ENCODE measurements at places on chromosomes 3 and 15. TPM values are rescaled to one million over a fixed set of nuclear protein-coding genes. Genes with fewer than 3 reads are reported as not detected.

GRCh38 chr3:157459706-157460105 is 23.1 kb downstream of the PTX3 start:
- no peak for DNase-seq

Gene EXD1
- not detected for total RNA-seq

DNA sequence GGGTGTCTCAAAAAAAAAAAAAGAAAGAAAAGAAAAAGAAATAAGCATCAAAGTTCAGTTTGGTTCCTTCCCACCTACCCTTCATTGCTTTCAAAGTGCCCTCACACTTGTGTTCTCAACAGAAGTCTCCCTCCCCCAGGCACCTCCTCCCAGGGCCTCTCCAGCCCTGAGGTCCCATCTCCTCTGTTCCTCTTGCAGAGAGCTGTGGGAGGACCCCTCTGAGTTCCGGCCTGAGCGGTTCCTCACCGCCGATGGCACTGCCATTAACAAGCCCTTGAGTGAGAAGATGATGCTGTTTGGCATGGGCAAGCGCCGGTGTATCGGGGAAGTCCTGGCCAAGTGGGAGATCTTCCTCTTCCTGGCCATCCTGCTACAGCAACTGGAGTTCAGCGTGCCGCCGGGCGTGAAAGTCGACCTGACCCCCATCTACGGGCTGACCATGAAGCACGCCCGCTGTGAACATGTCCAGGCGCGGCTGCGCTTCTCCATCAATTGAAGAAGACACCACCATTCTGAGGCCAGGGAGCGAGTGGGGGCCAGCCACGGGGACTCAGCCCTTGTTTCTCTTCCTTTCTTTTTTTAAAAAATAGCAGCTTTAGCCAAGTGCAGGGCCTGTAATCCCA is 6.1 kb downstream of the CYP1A2 start:
- no peak for DNase-seq

Gene HHLA2
- total RNA-seq, result 1.1 TPM

All from ovary (tissue), 10 donors.